ENCODE measurements at places on chromosomes 7 and 10. TPM values are rescaled to one million over a fixed set of nuclear protein-coding genes. Genes with fewer than 3 reads are reported as not detected.

Gene PKD1L1
- polyA plus RNA-seq: 1.1 TPM

Gene FEZF1
- polyA plus RNA-seq: not detected

DNA sequence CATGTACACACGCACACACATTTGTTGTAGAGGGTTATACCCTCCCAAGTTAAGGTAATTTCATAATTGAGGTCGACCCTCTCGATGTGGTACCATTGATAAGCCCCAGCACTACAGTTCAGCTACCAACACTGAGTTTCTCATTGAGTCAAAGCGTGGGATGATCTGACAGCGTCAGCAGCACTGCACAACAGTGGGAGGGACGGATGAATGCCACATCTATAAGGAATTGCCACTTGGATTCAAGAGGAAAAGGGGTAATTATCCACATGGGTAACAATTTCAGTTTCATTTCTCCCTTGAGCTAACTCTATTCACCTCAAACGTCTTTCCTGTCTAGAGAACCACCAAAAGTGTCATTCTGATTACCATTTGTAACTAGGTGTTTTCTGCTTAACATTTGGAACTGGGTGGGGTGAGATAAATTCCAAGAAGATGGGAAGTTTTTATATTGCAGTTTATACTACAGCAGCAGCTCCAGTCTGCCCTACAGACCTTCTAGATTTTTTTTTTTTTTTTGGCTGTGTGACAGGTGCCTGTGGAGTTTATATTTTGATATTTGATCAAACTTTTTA is 342.9 kb downstream of the AUTS2 start:
- H3K27ac ChIP-seq: no peak overlapping the region
- H3K4me3 ChIP-seq: no peak overlapping the region
- H3K4me1 ChIP-seq: no peaks in the 10 kb centered on the region
- no peak for DNase-seq
- H3K36me3 ChIP-seq: no peaks in the 10 kb centered on the region

- no peak overlapping the region for H3K27ac ChIP-seq
- H3K36me3 ChIP-seq: no peaks in the 10 kb centered on the region
- H3K27me3 ChIP-seq: no peaks in the 10 kb centered on the region
- H3K4me1 ChIP-seq: no peaks in the 10 kb centered on the region
- peak; percentile 50 for DNase-seq
Observed at GRCh38 chr10:1543596-1543995, 193.7 kb downstream of the ADARB2 start.

GRCh38 chr7:113087071-113087998 is 708 bp upstream of the GPR85 start:
- peaks cover 13% of the 10 kb centered on the region for H3K27me3 ChIP-seq
- H3K27ac ChIP-seq: no peak overlapping the region
- H3K4me1 ChIP-seq: peaks cover 15% of the 10 kb centered on the region

GRCh38 chr10:113084031-113084430 is 134.0 kb downstream of the TCF7L2 start:
- H3K4me3 ChIP-seq: no peak overlapping the region
- H3K36me3 ChIP-seq: no peaks in the 10 kb centered on the region
- H3K4me1 ChIP-seq: peaks cover 19% of the 10 kb centered on the region
- no peaks in the 10 kb centered on the region for H3K27me3 ChIP-seq
- no peak for DNase-seq

Gene CRPPA
- 0.35 TPM for polyA plus RNA-seq

- H3K27ac ChIP-seq: no peak overlapping the region
- no peaks in the 10 kb centered on the region for H3K4me1 ChIP-seq
- H3K36me3 ChIP-seq: no peaks in the 10 kb centered on the region
- no peaks in the 10 kb centered on the region for H3K27me3 ChIP-seq
- no peak overlapping the region for H3K4me3 ChIP-seq
- no peak for DNase-seq
Observed at GRCh38 chr7:137772748-137773147, 74.0 kb downstream of the DGKI start.

- H3K4me1 ChIP-seq: no peaks in the 10 kb centered on the region
- no peak overlapping the region for H3K4me3 ChIP-seq
- H3K27ac ChIP-seq: no peak overlapping the region
Observed at GRCh38 chr7:110854166-110854565, 236.8 kb upstream of the LRRN3 start.

Gene RTKN2
- 0.39 TPM for polyA plus RNA-seq

GRCh38 chr7:155882596-155882995 is 70.3 kb upstream of the SHH start:
- H3K4me3 ChIP-seq: no peak overlapping the region
- H3K4me1 ChIP-seq: no peaks in the 10 kb centered on the region
- peak; percentile 13 for DNase-seq
- no peaks in the 10 kb centered on the region for H3K27me3 ChIP-seq
- no peak overlapping the region for H3K27ac ChIP-seq

Gene ARMC3
- polyA plus RNA-seq: not detected

- H3K27ac ChIP-seq: no peak overlapping the region
- no peaks in the 10 kb centered on the region for H3K4me1 ChIP-seq
- no peak overlapping the region for H3K4me3 ChIP-seq
- no peak for DNase-seq
Observed at GRCh38 chr10:81034383-81034782, 496.7 kb downstream of the SH2D4B start.

Gene GNG11
- polyA plus RNA-seq: 38.0 TPM

Gene FANK1
- polyA plus RNA-seq: 1.0 TPM

Gene TFEC
- polyA plus RNA-seq: 17.4 TPM

GRCh38 chr10:48322017-48322416 is 15.5 kb downstream of the MAPK8 start:
- no peaks in the 10 kb centered on the region for H3K36me3 ChIP-seq
- DNase-seq: no peak
- no peaks in the 10 kb centered on the region for H3K27me3 ChIP-seq
- no peak overlapping the region for H3K4me3 ChIP-seq
- no peaks in the 10 kb centered on the region for H3K4me1 ChIP-seq

DNA sequence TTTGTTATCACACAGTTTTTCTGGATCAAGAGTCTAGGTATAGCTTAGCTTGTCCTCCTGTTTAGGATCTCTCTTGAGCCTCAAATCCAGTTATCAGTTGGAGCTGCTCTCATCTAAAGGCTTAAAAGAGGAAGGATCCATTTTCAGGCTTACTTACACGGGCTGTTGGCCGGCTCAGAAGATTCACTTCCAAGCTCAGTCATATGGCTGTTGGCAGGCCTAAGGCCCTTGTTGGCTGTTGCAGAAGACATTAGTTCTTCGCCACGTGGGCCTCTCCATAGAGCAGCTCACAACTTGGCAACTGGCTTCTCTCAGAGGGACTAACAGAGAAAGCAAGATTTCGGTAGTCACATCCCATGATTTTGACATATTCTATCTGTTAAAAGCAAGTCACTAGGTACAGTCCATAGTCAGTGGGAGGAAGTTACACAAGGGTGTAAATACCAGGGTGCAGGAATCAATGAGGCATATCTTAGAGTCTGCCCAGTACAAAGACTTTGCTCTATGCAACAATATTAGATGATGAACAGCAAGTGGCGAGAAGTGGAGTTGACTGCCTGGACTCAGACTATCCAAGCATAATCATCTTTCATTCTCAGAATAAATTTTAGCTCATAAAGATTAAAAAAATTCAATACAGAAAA is 280.1 kb upstream of the MBL2 start:
- H3K4me3 ChIP-seq: no peak overlapping the region
- H3K27ac ChIP-seq: no peak overlapping the region
- H3K36me3 ChIP-seq: no peaks in the 10 kb centered on the region
- H3K4me1 ChIP-seq: no peaks in the 10 kb centered on the region
- no peaks in the 10 kb centered on the region for H3K27me3 ChIP-seq
- DNase-seq: no peak

Gene GFRA1
- polyA plus RNA-seq: 1.0 TPM

Gene TRIM8
- polyA plus RNA-seq: 37.6 TPM
